ENCODE measurements at places on chromosomes 5 and 9. TPM values are rescaled to one million over a fixed set of nuclear protein-coding genes. Genes with fewer than 3 reads are reported as not detected.

TMEFF1 gene
- 14.8 TPM for total RNA-seq

EGFL7 gene
- 15.5 TPM for total RNA-seq

- H3K27ac ChIP-seq = no peak overlapping the region
- no peak overlapping the region for H3K4me3 ChIP-seq
- H3K27me3 ChIP-seq = no peaks in the 10 kb centered on the region
- H3K36me3 ChIP-seq = peaks cover 21% of the 10 kb centered on the region
Observed at GRCh38 chr5:109853377-109853776, 163.7 kb downstream of the MAN2A1 start.

GRCh38 chr9:113851359-113851758 is 24.8 kb upstream of the ZNF618 start:
- no peaks in the 10 kb centered on the region for H3K36me3 ChIP-seq
- H3K27me3 ChIP-seq = no peaks in the 10 kb centered on the region
- H3K4me1 ChIP-seq = no peaks in the 10 kb centered on the region
- DNase-seq = no peak

SOHLH1 gene
- total RNA-seq = not detected

DNA sequence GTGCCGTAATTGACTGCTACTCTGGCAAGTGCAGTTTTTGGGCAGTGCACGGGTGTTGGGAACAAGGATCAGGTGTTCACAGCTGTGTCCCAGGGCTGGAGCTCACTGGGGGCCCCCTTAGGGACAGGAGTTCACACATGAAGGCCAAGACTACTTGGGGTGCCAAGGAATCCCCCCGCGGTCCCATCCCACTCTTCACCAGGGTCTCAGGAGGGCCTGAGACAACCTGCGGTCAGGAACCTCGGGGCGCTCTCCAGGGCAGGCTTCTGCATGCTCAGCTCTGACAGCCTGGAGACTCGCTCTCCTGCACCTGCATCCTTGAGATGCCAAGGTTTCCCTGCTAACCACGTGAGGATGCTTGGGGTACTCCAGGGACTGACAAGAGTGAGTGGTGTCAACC is 2.3 kb upstream of the MAN1B1 start:
- H3K27ac ChIP-seq = peak overlapping the region; percentile 84
- peaks cover 6% of the 10 kb centered on the region for H3K36me3 ChIP-seq
- DNase-seq = no peak
- H3K4me1 ChIP-seq = peaks cover 39% of the 10 kb centered on the region
- H3K4me3 ChIP-seq = no peak overlapping the region

PLK2 gene
- 260 TPM for total RNA-seq

SARDH gene
- 3.7 TPM for total RNA-seq

GRCh38 chr9:80285326-80285725 is 713.6 kb downstream of the TLE4 start:
- H3K27ac ChIP-seq = no peak overlapping the region
- H3K27me3 ChIP-seq = no peaks in the 10 kb centered on the region

DNA sequence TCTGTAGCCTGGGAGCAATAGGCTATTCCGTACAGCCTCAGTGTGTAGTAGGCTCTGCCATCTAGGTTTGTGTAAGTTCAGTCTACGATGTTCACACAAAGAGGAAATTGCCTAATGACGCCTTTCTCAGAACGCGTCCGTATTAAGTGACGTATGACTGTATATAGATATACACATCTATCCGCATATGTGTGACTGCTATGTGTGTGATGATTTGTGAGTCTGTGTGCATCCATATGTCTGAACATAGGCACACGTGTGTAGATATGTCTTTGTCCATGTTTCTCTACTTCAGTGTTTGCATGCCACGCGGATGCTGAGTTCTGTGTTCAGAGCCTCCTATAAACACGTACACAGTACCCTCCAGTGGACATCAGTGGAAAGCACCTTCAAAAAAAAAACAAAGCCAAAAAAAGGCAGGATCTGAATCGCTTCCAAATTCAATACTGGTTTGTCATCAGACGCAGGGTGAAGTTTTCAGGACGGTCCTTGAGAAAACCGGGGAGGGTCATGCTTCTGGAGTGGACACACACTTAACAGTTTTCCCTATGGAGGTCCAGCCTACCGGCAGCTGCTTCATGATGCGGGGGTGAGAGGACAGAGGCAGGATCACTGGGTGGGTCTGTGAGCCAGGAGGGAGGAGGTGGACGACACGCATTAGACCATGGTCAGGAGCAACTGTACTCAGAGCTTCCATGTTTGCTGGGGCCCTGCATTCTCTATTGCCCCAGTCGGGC is 29.5 kb upstream of the ALDH1B1 start:
- peak; percentile 70 for DNase-seq
- H3K4me3 ChIP-seq = no peak overlapping the region
- H3K4me1 ChIP-seq = peaks cover 45% of the 10 kb centered on the region
- no peak overlapping the region for H3K27ac ChIP-seq

- no peak overlapping the region for H3K4me3 ChIP-seq
- no peaks in the 10 kb centered on the region for H3K27me3 ChIP-seq
- DNase-seq = no peak
- no peaks in the 10 kb centered on the region for H3K36me3 ChIP-seq
- no peak overlapping the region for H3K27ac ChIP-seq
Observed at GRCh38 chr5:168147568-168148360, 143.7 kb upstream of the WWC1 start.

DNA sequence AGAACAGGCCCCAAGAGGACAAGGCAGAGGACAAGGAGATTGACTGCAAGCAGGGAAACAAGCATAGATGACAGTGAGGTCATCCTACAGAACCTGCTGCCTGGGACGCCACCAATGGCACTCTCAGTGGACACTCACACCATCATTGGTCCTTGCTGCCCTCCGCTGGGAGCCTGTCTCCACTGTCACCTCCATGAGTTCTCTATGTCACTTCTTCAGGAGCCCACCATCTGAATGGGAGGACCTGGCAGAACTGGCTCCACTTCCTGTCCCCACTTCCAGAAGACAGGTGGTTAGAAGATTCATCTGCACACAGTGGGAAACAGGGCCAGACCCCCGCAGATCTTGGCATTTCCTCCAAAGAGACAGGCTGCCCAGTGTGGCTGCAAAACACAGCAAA is 188.9 kb downstream of the HSD17B3 start:
- no peaks in the 10 kb centered on the region for H3K36me3 ChIP-seq
- H3K4me3 ChIP-seq = no peak overlapping the region
- no peak overlapping the region for H3K27ac ChIP-seq

GRCh38 chr5:68843624-68844364 is 250.0 kb upstream of the SLC30A5 start:
- H3K4me1 ChIP-seq = no peaks in the 10 kb centered on the region
- H3K27me3 ChIP-seq = no peaks in the 10 kb centered on the region
- no peak overlapping the region for H3K4me3 ChIP-seq
- H3K36me3 ChIP-seq = no peaks in the 10 kb centered on the region

CHSY3 gene
- total RNA-seq = 11.9 TPM

DNA sequence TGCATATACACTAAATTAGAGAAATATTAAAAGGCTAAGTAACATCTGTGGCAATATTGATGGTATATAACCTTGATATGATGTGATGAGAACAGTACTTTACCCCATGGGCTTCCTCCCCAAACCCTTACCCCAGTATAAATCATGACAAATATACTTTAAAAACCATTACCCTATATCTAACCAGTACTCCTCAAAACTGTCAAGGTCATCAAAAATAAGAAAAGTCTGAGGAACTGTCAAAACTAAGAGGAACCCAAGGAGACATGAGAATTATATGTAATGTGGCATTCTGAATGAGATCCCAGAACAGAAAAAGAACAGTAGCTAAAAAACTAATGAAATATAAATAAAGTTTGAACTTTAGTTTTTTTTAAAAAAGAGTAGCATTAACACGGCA is 7.3 kb upstream of the IFNB1 start:
- H3K27me3 ChIP-seq = no peaks in the 10 kb centered on the region
- H3K4me3 ChIP-seq = no peak overlapping the region
- no peaks in the 10 kb centered on the region for H3K4me1 ChIP-seq
- no peak overlapping the region for H3K27ac ChIP-seq
- no peaks in the 10 kb centered on the region for H3K36me3 ChIP-seq

QRFP gene
- total RNA-seq = not detected

DNA sequence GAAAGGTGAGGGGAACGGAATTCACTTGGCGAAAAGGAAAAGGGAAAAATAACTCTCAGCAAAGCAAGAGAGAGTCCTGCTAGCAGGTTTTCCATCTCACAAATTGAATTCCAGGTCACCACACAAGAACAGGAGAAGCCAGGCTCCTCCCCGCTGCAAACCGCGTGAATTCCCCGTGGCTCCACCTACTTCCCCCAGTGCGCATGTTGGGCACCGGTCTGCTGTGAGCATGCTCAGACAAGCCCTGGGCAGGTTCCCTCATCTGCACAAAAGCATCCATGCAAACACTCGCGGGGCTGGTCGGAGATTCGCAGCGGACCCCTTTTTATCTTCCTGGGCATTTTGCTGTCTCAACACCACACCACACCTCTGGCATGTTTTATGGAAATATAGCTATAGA is 58.5 kb upstream of the S1PR3 start:
- no peak overlapping the region for H3K27ac ChIP-seq
- H3K27me3 ChIP-seq = no peaks in the 10 kb centered on the region
- no peak overlapping the region for H3K4me3 ChIP-seq
- H3K36me3 ChIP-seq = no peaks in the 10 kb centered on the region
- no peak for DNase-seq

GRCh38 chr9:88362681-88363080 is 25.6 kb upstream of the SPIN1 start:
- no peak overlapping the region for H3K4me3 ChIP-seq
- H3K4me1 ChIP-seq = no peaks in the 10 kb centered on the region
- no peak overlapping the region for H3K27ac ChIP-seq
- H3K36me3 ChIP-seq = no peaks in the 10 kb centered on the region

DNA sequence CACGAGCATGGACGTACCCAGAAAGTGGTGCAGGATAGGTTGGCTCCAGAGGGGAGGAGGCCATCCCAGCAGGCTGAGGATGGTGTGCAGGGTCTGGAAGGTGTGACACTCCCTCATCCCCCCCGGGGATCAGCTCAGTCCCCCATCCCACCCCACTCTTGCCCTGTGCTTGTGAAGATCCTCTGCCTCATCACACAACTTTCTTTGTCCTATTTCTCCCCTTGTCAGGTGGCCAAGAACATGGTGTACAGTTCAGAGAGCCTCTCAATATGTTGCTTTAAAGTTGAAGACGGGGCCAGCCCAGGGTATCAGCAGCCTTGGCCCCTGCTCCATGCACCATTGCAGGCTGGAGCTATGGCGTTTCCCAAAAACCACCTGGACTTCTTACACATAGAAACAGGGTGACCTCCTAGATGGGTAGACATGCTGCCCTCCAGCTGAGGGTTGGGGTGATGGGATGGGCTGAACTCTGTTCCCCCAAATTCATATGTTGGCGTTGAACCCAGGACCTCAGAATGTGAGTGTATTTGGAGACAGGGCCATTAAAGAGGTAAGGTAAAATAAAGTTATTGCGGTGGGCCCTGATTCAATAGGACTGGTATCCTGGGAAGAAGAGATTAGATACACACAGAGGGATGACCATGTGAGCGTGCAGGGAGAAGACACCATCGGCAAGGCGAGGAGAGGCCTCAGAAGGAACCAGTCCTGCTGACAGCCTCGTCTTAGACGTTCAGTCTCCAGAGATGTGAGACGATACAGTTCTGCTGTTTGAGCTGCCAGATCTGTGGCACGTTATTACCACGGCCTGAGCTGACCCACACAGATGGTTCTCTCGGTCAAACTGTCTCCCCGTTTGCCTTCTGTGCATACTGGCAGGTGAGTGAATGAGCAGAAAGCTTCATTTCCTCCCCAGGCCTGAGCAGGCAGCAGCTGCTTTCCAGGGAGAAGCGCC is 272.5 kb downstream of the GADD45G start:
- no peaks in the 10 kb centered on the region for H3K4me1 ChIP-seq
- no peak overlapping the region for H3K27ac ChIP-seq
- no peaks in the 10 kb centered on the region for H3K27me3 ChIP-seq
- H3K36me3 ChIP-seq = no peaks in the 10 kb centered on the region
- no peak for DNase-seq

SHISAL2B gene
- total RNA-seq = not detected

DNA sequence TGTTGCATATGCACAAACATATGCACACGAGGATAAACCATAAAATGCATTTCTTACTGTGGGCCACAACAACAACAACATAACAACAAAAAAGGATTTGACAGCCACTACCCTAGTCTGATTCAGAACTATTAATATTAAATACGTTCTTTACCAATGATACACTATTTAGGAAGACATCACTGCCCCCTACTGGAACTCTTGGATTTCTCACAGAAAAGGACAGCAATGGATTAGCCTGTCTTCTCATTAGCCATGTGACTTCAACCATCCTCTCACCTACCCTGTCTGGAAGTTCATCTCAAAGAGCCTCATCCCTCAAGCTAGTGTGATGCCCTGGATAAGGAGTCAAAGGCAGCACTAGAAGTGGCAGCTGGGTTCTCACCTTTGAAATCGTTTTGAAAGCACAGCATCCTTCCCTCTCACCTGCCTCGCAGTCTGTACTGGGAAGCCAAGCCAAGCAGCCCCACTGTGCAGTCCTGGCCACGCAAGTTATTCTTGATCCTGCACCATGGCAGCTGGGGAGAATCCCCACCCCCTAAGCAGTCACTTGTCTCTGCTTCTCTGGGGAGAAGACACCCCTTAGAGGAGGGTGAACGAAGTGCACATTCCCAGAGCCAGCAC is 64.6 kb downstream of the SH3TC2 start:
- no peak overlapping the region for H3K27ac ChIP-seq
- peaks cover 22% of the 10 kb centered on the region for H3K27me3 ChIP-seq
- peaks cover 17% of the 10 kb centered on the region for H3K4me1 ChIP-seq
- H3K4me3 ChIP-seq = no peak overlapping the region

TRIM14 gene
- 37.6 TPM for total RNA-seq

LRRC70 gene
- total RNA-seq = 0.64 TPM

GRCh38 chr9:34252670-34253459 is 74.0 kb downstream of the UBAP1 start:
- H3K27ac ChIP-seq = peak overlapping the region; percentile 74
- peak; percentile 61 for DNase-seq
- peaks cover 14% of the 10 kb centered on the region for H3K36me3 ChIP-seq
- no peaks in the 10 kb centered on the region for H3K27me3 ChIP-seq

GRCh38 chr9:37187713-37188439 is 67.5 kb downstream of the ZCCHC7 start:
- no peak overlapping the region for H3K27ac ChIP-seq
- no peaks in the 10 kb centered on the region for H3K36me3 ChIP-seq
- no peaks in the 10 kb centered on the region for H3K27me3 ChIP-seq

DNA sequence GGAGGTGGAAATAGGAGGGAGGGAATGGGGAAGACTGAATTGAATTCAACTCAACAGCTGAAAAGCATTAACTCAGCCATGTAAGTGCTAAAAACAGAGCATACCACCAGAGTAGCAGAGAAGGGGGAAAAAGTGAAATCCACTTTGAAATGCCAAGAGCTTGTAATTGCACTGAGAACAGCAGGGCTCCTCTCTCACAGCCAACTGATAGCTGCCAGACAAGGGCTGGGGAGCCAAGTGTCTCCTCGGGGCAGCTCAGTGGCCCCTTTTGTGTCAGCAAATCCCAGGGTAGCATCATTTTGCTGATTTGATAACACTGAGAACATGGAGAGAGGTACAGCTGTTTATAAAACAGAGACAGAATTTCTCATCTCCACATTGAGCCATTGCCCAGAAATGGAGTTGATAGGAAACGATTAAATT is 182.5 kb downstream of the FRMD3 start:
- DNase-seq = no peak
- H3K4me1 ChIP-seq = no peaks in the 10 kb centered on the region
- no peak overlapping the region for H3K4me3 ChIP-seq
- H3K27ac ChIP-seq = no peak overlapping the region

Data from astrocyte (in vitro differentiated cells and primary cell).